ENCODE measurements at places on chromosomes 13 and 19. TPM values are rescaled to one million over a fixed set of nuclear protein-coding genes. Genes with fewer than 3 reads are reported as not detected.

TBXA2R gene
- total RNA-seq: 0.39 TPM

ZBTB32 gene
- total RNA-seq: 0.06 TPM

TMPRSS9 gene
- total RNA-seq: not detected

NDUFB7 gene
- total RNA-seq: 388 TPM

DNA sequence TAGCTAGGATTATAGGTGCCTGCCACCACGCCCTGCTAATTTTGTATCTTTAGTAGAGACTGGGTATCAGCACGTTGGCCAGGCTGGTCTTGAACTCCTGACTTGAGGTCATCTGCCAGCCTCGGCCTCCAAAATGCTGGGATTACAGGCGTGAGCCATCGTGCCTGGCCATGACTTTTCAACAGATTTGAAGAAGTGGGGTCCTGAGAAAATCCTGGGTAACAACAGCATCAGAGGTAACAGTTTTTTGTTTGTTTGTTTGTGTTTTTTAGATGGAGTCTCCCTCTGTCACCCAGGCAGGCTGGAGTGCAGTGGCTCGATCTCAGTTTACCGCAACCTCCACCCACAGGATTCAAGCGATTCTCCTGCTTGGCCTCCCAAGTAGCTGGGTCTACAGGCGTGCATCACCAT, 3.7 kb downstream of the JUNB start:
- DNase-seq: no peak

GRCh38 chr13:64936879-64937278, 2293.3 kb downstream of the PCDH9 start:
- DNase-seq: no peak

- DNase-seq: peak; percentile 47
Measured at GRCh38 chr13:35917252-35917941, 213.8 kb downstream of the DCLK1 start.

DNA sequence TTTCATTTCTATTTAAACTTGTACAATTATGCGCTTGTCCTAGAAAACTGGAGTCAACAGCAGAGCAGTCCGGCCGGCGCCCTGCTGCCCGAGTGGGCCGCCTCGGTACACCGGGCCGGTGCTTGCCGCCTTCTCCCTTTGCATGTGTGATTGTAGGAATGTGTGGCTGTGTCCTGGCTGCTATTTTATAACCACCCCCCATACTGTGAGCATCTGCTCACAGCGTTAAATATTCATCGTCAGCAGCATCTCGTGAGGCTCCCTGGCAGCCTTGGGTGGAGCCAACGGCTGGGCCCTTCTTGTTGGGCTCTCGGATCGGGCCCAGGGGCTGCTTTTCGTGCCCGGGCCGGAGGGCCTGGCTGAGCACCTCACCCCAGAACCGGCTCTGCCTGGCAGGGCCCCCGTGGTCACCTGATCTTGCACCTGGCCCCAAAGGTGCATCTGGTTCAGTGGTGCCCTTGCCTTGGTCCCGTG, 10.6 kb downstream of the PIAS4 start:
- DNase-seq: no peak

DNA sequence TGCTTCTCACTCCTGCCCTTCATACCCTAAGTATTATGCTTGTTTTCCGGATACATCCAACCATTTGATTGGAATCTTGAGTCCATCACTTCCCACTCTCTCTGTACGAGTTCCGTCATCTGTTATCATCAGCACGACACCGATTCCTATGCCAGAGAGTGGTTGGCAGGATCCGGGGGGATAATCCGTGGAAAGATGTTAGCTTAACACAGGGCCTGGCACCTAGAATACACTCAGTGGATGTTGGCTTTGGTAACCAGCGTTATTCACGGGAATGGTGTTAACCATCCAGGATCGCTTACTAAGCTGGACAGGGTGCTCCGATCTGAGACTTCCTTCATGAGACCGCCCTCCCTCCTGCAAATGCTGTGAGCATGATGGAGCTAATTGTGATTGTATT, 12.4 kb downstream of the VSTM2B start:
- DNase-seq: no peak

DNA sequence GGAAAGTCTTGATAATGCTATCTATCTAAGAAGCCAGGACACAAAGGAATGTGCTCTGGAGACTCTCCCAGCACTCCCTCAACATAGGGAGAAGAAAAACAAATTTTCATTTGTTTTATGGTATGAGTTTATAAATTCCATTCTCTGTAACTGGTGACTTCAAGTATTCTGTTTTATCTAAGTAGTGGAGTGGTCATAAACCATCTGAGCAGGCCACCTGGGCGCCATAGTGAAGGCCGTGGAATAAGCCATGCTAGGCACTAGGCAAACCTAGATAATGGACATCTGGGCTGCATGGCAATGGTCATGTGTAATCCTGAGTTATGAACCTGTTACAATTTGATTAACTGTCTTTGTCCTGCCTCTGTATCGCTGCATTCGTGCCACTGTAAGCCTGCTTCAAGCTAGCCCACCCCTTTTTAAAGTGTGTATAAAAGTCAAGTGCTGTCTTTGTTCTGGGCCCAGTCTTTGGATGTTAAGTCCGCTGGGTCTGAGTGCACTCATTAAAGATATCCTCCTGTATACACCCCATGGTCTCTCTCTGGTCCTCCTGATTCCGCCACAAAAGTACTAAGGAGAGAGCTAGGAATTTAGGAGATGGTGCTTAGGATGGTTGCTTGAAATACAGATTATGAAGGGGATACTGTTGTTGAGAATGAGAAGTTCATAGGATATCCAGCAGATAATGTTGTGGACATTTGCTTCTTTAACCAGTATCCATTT, 13.2 kb downstream of the GTF2F2 start:
- no peak for DNase-seq

- DNase-seq: no peak
Measured at GRCh38 chr13:70884196-70884595, 775.9 kb upstream of the KLHL1 start.

- DNase-seq: no peak
Measured at GRCh38 chr19:23440207-23440606, 44.9 kb upstream of the ZNF91 start.

GRCh38 chr19:41327076-41327575, 17.2 kb downstream of the CCDC97 start:
- DNase-seq: peak; percentile 35

IGFL2 gene
- not detected for total RNA-seq

- DNase-seq: peak; percentile 48
Measured at GRCh38 chr19:41426952-41427646, at the start of gene B3GNT8. Gene B3GNT8 (minus strand): TSS chr19:41427374. CDS start chr19:41426778, 596 bp downstream.

PNMA8B gene
- total RNA-seq: 0.06 TPM

DNA sequence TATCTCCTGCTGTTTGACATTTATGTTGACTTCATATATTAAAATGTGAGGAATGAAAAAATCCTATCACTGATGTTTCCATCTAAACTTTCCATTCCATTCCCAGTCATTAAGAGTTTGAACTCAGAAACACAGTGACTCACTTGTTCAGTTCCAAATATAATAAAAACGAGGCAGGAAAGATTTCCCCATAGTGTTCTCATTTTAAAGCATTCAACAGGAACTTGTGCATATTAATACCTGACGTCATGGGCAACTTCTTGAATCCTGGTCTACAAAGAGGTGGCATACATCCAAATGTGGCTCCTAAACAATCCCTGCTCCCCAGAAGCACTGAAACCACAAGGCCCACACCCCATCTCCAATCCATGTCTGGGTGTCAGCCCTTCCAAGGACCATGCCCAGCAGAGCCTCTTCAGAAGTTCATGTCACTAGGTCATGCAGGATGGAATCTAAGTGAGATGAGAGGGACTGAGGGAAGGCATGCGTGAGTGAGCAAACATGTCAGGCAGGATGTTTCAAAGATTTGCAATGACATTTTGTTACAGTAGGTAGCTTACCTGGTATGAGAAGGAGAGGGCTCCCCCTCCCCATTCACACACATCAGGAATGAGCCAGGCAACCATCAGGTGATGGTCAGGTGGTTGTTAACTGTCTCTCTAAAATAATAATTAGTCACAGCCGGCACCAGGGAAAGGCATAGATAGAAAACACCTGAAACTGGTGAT, 9.4 kb upstream of the ERVV-2 start:
- no peak for DNase-seq

CKM gene
- total RNA-seq: 0.06 TPM

- DNase-seq: no peak
Measured at GRCh38 chr19:7830272-7830771, 304 bp downstream of the EVI5L start.

PKN1 gene
- 59.2 TPM for total RNA-seq

DNA sequence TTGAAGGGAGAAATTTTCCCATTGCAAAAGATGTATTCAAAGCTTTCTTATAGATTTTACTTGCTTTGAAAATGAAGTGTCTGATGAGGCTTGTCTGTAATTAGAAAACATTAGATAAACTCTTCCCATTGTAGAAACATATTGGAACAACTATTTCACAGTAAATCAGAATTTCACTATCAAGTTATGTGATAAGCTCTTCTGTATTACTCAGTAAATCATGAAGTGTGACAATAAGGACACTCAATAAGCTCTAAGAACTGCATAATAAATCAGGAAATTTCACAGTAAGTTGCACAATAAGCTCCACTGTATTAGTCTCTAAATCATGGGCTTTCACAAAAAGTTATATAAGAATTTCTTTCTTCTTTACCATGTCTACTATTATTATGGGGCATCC, 1546.6 kb downstream of the SLITRK5 start:
- no peak for DNase-seq

GRCh38 chr19:38001158-38001781, 94.3 kb downstream of the SIPA1L3 start:
- DNase-seq: no peak

BRSK1 gene
- 9.0 TPM for total RNA-seq

GRCh38 chr13:113090806-113091205, 14.8 kb upstream of the F7 start:
- no peak for DNase-seq

RNF225 gene
- not detected for total RNA-seq

- no peak for DNase-seq
Measured at GRCh38 chr13:84294576-84294975, 412.3 kb upstream of the SLITRK1 start.

Data from Daoy (cell line).